ENCODE measurements at places on chromosomes 6 and 20.

DNA sequence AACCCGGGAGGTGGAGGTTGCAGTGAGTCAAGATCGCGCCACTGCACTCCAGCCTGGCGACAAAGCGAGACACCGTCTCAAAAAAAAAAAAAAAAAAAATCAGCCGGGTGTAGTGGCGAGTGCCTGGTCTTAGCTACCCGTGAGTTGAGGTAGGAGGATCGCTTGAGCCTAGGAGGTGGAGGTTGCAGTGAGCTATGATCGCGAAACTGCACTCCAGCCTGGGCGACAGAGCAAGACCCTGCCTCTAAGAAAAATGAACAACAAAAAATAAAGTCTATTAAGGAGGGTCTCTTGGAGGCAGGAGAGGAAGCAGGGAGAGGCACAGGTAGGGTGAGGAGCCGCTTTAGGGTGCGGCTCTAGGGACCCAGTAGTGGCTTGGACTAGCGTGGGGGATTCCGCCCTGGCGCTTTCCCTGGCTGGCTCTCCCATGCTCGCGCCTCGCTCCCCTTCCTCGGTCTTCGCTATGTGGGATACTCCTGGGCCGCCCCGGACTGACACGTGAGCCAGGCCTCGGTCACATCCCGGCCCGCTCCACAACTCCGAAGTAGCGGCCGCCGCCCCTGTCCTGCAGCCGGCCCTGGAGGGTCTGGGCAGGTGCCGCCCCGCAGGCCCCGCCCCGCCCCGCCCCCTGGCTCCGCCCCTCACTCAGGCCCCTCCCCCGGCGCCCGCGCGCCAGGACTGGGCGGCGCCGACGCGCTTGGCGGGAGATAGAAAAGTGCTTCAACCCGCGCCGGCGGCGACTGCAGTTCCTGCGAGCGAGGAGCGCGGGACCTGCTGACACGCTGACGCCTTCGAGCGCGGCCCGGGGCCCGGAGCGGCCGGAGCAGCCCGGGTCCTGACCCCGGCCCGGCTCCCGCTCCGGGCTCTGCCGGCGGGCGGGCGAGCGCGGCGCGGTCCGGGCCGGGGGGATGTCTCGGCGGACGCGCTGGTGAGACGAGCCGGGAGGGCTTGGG lies at the start of gene MYBL2:
MYBL2 (plus strand) TSS at position 739 of the 953 bp plus-strand sequence; CDS start at position 909, 170 bp downstream.
- DNase-seq: peak; percentile 60

- DNase-seq: no peak
These were observed 74.6 kb downstream of the SAMD3 start for GRCh38 chr6:130148181-130148580.

DNA sequence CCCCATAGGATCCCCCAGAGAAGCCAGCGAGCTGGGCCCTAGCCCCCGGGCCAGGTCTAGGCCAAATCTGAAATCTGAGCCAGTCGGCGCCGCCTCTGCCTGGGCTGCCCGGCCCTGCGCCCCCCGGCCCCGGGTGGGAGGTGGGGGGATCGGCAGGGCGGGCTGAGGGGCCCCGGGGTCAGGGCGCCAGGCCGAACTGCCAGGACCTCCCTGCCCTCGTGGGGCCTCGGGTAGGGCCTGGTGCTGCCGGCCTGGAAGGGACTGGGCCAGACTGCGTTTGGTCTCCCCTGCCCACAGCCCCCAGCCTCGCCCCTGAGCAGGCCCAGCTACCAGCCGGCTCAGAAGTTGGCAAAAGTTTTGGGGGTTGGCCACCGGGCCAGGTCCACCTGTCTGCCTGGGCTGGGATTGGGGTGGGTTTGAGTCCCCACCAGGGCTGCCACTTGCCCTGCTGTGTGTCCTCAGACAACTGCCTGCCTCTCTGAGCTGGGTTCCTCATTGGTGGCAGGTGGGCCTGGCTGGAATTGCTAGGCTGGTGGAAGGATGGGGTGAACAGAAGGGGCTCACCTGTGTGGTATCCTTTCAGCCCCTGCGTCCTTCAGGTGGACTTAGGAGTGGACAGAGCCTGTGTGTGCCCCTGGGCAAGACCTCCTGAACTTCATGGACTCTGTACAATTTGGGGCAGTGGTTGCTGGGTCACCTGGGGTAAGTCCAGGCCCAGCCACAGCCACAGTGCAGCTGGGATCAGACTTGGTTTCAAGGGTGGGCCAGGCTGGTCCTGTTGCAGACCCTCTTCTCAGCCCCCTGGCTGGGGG lies 801 bp downstream of the SRC start:
- no peak for DNase-seq

GRCh38 chr6:26312501-26313397 lies 52.2 kb upstream of the BTN3A2 start:
- DNase-seq: peak; percentile 93

DNA sequence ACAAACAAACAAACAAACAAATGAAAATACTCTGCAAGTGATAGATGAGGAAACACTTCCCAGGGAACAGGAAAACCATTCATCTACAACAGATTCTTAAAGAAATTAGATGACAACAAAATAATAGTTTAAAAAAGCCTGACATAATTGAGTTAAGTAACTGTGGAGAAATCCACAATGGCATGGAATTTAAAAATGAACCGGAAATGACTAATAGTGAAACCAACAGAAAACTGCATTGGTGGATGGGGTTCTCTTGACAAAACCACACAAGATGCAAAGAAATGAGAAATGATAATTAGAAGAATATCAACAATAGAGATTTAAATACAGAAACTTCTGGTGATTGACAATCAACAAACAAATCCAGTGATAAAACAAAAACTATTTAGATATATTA lies 785.6 kb downstream of the QKI start:
- DNase-seq: no peak

DNA sequence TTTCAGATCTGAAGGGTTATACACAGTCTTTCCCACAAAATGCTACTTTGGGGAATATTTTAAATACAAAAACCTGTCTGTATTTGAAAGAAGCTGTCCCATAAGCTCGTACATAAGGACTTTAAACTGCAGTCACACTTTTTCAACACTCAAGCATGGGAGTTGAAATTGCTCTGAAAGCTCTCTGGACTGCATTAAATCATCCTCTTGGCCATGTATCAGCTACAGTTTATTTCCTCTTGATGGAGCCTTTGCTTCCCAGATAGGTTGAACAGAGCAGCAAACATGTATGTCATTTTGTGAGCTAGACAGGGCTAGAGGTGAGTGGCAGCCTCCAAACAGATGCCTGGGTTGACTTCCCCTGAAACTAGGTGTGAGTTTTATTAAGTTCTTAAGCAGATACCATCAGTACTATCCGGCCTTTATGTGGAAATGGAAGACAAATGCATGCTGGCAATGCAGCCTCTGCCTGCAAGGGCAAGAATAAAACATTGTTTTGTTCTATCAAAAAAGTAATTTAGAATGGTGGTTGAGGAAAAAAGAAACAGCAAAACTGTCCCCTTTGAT lies 105.9 kb upstream of the ENPP5 start:
- DNase-seq: no peak

- no peak for DNase-seq
These were observed 80.1 kb downstream of the DLL1 start for GRCh38 chr6:170210651-170211403.
